Caco-2 (cell line): ENCODE measurements at places on chromosomes 2 and 18. TPM values are rescaled to one million over a fixed set of nuclear protein-coding genes. Genes with fewer than 3 reads are reported as not detected.

Gene DNAJC5G
- total RNA-seq: 0.25 and 0.51 TPM in 2 replicates

Gene RMDN2
- 4.3 and 4.4 TPM in 2 replicates for total RNA-seq

Gene HDHD2
- 14.7 and 15.5 TPM in 2 replicates for total RNA-seq

Gene ANKRD30B
- 0.07 and 0.44 TPM in 2 replicates for total RNA-seq

Gene RBKS
- total RNA-seq: 7.1 and 7.4 TPM in 2 replicates

Gene SERPINB11
- total RNA-seq: not detected in 2 replicates

Gene PKDCC
- 322 and 339 TPM in 2 replicates for total RNA-seq

- DNase-seq: no peak
These were observed 78.5 kb downstream of the MCFD2 start for GRCh38 chr2:46837112-46837454.

GRCh38 chr2:101901241-101901640, 90.5 kb upstream of the IL1R2 start:
- no peak for DNase-seq

GRCh38 chr2:141260911-141261310, 869.9 kb downstream of the LRP1B start:
- DNase-seq: no peak

DNA sequence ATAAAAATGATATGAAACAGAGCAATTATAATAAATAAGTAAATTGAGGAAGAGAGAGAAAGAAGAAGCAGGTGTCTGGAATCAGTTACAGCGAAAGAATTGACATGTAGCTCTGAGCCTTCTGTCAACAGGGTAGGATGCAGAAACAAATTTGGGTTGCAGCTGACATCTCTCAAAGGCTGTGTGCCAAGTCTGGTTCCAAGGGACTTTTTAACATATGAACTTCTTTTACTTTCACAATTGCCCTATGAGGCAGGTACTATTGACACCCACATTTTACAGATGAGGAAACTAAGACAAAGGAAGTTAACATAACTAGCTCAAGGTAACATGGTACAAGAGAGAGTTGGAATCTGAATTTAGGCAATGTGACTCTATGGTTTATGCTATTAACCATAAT, 260.0 kb downstream of the ASXL3 start:
- DNase-seq: no peak

GRCh38 chr18:60649107-60649506, 276.5 kb upstream of the MC4R start:
- no peak for DNase-seq

DNA sequence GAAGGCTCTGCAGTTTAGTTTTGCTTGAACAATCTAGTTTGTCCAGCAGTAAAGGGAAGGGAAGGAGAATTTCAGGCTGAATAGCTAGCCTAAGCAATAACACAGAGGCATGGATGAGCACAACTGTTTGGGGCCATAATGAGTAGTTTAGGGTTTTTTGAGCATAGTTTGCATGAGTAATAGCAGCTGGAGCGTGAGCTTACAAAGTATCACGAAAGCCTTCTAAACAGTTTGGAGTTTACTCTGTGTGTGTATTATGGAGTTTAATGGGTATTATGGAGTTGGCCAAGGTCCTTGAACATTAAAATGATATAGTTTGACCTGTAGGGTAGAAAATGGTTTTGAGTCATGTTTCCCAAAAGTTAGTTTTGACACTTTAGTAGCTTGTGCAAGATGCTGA, 782.3 kb downstream of the ERBB4 start:
- DNase-seq: no peak

- DNase-seq: no peak
These were observed 172.3 kb downstream of the UBE2E3 start for GRCh38 chr2:181152701-181153100.

- DNase-seq: peak; percentile 12
These were observed 19.4 kb upstream of the DNER start for GRCh38 chr2:229733611-229734245.

DNA sequence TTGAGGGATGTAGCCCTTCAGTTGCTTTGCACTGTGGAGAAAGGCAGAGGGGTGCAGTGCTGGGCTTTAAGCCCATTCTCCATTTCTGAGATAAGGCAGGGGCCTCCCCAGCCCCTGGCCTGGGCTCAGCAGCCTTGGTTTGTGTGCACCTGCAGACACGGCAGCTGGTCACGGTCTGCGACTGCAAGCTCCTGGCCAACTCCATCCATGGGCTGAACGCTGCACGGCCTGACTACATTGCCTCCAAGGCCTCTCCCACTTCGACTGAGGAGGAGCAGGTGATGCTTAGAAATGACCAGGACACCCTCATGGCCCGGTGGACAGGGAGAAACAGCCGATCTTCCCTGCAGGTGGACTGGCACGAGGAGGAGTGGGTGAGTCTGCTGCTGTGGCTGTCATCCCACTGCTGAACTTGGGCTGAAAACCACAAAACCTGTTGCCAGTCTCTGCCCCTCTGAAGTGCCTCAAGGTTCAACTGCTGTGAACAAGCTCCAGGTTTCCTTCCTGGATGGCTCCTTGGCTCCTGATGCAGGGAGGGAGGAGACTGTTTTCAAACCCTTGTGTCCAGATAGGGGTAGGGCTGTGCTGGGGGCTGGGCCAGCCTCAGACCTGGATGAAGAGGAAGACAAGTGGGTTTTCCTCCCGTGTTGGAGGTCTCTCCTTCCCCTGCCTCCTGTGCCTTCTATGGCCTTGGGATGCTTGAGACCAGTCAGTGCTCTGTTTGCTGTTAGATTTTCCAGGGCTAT, 54.0 kb downstream of the COA5 start:
- DNase-seq: no peak

DNA sequence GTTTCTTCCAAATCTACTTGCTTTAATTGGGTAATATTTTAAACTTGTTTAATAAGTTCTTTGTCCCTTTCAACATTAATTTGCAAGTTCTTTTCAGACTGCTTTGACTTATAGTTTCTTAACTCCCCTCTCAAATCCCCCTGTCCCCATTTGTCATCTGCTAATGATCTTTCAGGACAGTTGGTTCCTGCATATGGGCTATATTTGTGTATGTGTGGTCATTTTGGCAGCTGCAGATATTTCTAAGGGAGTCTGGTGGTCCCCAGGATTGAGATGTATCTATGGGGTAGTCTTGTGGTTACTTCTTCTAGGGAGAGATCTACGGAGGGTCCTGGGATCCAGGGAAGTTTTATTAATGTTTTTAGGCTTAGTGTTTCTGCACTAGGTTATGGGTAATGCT, 120.6 kb upstream of the SP3 start:
- DNase-seq: no peak

GRCh38 chr18:45642802-45643201, 27.5 kb downstream of the SLC14A2 start:
- no peak for DNase-seq

DNA sequence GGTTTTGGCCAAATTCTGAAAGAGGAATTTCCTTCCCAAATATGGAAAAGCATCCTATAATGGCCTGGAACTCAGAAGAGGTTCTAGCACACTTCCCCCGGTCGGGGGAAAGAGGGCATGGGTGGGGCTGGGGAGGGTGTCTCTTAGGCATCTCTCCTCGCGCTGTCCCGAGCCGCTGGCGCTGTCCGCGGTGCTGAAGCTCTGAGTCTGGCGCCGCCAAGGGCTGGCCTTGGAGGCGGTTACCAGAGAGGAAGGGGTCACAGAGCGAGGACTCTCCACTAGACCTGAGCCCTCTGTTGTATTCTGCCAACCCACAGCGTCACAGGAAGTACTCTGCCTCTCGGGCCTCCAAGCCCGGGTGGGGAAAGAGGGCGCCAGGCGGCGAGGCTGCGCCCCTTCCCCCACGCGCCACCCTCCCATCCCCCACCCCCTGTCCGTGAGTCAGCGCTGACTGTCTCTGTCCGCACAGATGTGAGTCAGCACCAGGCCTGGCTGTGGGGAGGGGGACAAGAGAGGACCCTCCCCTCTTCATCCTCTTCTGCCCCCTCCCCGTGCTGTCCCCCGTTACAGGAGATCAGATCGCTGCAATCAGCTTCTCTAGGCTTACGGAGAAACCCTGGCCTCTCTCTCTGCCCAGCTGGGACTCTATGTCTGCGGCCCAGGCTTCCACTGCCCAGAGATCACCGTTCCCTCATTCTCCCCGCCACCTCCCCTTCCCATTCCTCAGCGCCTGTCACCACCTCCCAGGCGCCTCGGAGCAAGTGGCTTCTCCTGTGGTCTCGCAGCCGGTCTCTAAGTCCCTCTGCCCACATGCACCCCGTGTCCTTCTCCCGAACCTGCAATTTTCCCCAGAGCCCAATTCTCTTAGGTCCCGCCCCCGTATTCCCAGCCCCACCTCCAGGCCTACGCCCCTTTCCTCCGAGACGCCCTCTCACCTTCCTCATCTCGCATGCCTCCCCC, 779 bp downstream of the PTPRN start:
- peak; percentile 88 for DNase-seq

- DNase-seq: no peak
These were observed 253.1 kb upstream of the PXDN start for GRCh38 chr2:1997409-1997808.

GRCh38 chr2:116810645-116811044, 1003.8 kb upstream of the DDX18 start:
- DNase-seq: no peak

GRCh38 chr2:42135381-42136312, 33.5 kb upstream of the EML4 start:
- no peak for DNase-seq

- no peak for DNase-seq
These were observed 546.0 kb downstream of the ZNF804A start for GRCh38 chr2:185144159-185144919.

GRCh38 chr2:160251569-160251968, 51.5 kb upstream of the ITGB6 start:
- DNase-seq: no peak

DNA sequence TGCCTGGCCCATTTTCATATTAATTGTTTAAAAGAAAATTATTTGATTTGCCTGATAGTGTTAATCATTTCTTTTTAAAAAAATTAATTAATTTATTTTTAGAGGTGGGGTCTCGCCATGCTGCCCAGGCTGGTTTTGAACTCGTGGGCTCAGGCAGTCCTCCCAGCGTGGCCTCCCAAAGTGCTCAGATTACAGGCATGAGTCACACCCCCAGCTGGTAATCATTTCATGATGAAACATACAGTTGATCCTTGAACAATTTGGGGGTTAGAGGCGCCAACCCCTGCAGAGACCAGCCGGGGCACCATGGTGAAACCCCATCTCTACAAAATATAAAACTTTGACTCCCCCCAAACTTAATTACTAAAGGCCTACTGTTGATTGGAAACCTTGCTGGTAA, 7.9 kb downstream of the GPN1 start:
- no peak for DNase-seq

DNA sequence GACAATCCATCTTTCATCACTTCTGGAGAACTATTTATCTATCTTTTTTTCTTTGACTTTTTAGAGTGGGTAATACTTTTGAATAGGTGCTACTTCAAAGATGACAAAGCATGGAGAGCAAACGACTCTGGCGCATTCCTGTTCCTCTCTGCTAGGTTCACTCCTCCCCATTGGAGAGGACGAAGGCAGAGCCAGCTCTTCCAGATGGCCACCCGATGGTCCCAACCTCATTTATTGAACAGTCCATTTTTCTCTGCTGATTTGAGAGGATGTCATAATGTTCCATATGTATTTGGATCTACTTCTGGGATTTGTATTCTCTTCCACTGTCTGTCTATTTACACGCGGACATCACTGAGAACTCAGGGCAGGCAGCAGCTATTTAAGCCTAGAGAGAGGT, 284.3 kb upstream of the CXCR4 start:
- DNase-seq: no peak

- DNase-seq: peak; percentile 88
These were observed 59.1 kb downstream of the TNS1 start for GRCh38 chr2:217943446-217944321.
